Stimulated activated CD4-positive, alpha-beta T cell treated with anti-CD3 and anti-CD28 coated beads, TNF-alpha, amount 100 ng/mL, for 1 hour (primary cell): ENCODE measurements at places on chromosomes 6 and 20.

GRCh38 chr6:26199773-26200764 is 112.8 kb downstream of the HFE start:
- DNase-seq, result no peak

GRCh38 chr20:9082741-9083140 is 13.9 kb downstream of the PLCB4 start:
- no peak for DNase-seq

DNA sequence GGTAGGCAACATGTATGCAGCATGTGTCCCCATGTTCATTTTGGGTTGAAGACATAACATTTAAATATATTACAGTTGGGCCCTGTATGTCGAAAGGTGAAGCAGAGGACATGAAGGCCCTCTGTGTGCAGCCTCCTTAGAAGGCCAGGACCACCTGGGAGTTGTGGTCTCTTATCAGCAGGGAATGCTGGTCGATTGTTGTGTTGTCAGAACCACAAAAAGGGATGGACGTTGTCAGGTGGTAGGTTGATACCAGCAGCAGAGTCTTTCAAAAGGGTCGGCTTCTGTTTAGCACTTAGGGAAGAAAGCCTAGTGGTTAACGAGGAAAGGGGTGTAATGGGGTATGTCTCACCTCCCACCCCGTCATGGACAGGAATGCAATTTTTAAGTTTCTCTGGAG is 67.3 kb upstream of the SLC22A1 start:
- no peak for DNase-seq

- DNase-seq, result no peak
These were observed 428.7 kb upstream of the SOX4 start for GRCh38 chr6:21164768-21165326.

DNA sequence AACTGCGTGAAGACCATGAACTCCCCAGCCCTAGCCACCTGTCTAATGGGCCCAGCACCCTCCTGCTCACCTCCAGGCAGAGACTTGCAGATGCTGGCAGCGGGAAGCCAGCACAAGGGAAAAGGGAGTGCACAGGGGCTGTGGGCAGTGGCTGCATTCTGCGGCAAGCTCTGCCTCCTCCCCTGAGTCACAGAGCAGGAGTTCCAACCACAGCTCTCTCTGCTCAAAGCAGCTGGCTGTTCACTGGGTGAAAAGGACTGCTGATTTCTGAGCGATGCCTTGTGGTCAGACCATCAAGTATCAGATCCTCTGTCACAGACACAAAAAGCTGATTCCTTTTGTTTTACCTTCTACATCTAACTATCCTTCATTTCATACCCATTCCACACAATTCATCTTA is 10.5 kb downstream of the NKX2-2 start:
- no peak for DNase-seq

DNA sequence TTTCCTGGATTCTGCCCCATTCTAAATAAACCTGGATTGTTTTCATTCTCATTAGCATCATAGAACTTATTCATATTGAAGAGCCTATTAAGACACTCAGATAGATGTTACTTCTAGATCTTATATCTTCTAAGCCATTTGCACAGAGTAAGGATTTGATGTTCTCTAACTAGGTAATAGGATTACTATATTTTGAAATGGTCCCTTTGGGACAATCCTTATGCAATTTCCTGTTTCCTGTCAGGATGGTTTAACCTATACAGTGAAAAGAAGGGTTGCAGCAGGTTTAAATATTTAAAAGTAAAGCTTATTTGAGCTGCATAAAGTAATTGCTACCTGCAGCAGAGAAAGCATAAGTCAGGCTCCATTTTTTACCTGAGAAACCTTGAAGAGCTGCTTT is 860.1 kb downstream of the TFAP2A start:
- DNase-seq, result no peak

GRCh38 chr6:123953920-123954319 is 150.3 kb downstream of the NKAIN2 start:
- no peak for DNase-seq

DNA sequence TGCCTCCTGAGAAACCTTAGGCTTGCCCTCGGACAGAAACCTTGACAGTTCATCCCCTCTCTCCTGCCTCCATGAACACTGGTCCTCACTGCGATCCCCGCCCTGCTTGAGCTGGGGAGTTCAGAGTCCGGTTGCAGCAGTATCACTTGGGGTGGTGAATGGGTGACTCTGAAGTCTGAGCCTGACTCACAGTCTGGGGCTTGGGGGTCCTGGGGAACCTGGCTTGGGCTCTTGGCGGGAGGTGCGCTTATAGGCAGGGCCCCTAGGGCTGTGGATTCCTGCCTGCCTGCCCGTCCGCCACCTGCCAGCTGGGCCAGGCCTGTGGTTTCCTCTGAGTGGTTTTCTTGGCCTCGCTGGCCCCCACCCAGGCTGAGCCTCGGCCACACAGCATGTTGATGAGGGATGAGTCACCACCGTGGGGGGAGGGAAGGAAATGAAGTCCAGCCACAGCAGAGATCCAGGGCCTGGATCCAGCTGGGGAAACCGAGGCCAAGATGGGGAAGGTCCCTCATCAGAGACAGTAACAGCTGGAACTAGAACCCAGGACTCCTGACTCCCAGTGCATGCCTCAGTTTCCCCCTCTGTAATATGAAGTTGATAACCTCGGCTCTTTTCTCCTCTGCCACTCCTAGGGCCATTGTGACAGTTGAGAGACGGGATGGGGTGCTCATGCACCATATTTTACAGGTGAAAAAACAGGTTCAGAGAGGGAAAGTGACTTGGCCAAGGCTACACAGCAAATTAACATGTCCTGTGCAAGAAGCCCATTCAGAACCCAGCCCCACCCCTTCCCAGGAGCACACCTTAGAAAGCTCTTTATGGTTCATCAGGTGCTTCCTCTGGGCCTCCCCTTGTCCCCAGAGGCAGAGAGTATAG is 9.2 kb downstream of the FOXS1 start:
- no peak for DNase-seq

- no peak for DNase-seq
These were observed 30.2 kb downstream of the BAK1 start for GRCh38 chr6:33549896-33550295.

DNA sequence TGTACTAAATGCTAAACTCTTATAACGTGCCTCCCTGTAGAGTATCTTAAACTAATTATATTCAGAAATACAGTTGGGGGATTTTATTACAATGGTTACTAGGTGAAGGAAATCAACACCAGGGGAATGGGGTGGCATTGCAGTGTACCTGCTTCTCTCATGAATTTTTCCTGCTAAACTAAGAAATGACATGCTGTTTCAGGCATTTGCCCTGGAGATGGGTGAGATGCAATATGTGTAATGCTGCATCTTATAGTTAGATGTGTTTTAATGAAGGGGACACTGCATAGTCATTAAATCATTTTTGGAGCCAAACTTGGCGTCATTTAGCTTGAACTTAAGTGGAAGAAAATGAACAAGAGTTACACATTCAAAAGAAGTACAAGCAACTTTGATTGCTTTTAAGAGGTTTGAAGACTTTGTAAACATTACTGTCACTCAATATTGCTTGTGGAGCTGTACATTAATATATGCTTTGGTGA is 4.3 kb downstream of the EYA4 start:
- no peak for DNase-seq

DNA sequence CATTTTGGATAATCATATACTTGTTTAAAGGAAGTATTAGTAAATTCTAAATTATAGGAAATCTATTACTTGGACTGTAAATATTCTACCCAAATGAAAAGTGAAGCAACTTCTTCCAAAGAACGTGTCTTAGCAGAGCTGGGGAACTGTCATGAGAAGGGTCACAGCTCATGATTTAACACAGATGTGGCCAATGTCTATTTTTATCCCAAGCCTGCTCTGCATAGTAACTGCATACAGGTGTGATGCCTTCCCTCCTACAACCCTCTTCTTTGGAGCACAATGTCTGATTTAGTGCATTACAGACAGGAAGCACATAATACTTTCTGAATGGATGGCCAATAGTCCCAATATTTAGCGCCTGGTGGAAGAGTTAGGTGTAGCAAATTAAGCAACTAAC is 138.7 kb upstream of the THEMIS start:
- DNase-seq, result no peak

DNA sequence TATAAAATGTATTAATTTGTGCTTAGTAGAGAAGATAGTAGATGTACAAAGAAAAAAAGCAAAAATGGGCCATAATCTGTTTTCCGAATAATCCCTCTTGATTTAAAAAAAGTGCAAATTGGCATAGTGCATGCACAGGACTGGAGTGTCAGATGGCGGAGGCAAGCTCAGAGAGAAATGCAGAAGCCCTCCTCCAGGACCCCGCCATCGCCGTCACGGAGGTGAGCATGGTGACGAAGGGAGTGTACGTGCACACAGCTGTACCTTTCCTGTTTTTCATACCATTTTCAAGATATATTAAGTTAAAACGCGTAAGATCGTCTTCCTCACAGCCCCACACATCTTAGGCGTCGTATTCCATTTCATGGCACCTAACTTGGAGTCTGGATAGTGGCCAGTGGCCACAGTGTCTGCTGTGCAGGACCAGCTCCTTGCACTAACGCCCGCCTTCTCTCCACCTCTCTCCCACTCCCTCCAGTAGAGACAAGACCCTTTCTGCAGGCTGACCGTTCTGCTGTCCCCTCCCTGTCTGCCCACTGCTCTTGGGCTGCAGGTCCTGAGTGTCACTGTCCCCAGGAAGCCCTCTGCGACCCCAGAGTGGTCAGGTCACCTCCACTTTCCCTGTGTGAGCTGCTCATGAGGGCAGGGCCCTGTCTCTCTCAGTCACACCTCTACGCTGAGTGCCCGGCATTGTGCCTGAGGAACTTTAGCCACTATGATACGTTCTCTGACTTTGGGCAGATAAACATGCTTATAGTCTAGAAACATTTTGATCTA is 9.8 kb downstream of the DUSP22 start:
- no peak for DNase-seq

DNA sequence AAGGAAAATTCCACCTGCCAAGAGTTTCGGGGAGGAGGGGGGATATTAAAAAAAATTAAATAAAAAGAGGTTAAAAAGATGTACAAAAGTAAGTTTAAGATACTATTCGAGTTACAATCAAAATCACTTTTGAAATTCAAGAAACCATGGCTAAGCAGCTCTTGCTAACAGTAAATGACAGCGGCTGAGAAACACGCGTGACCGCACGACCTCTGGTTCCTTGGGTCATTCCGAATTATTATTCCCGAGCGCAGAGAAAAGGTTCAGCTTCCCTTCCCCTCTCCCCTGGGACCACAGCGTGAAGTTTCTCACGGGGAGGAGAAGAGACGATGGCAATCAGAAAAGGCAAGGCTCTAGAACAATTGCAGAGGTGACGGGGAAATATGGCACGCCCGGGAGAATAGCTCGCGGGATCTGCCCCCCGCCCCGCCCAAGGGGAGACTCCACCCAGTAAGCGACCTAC is 496 bp downstream of the TMEM242 start:
- DNase-seq, result no peak

- no peak for DNase-seq
These were observed 134.6 kb upstream of the CCN2 start for GRCh38 chr6:132085731-132086130.

DNA sequence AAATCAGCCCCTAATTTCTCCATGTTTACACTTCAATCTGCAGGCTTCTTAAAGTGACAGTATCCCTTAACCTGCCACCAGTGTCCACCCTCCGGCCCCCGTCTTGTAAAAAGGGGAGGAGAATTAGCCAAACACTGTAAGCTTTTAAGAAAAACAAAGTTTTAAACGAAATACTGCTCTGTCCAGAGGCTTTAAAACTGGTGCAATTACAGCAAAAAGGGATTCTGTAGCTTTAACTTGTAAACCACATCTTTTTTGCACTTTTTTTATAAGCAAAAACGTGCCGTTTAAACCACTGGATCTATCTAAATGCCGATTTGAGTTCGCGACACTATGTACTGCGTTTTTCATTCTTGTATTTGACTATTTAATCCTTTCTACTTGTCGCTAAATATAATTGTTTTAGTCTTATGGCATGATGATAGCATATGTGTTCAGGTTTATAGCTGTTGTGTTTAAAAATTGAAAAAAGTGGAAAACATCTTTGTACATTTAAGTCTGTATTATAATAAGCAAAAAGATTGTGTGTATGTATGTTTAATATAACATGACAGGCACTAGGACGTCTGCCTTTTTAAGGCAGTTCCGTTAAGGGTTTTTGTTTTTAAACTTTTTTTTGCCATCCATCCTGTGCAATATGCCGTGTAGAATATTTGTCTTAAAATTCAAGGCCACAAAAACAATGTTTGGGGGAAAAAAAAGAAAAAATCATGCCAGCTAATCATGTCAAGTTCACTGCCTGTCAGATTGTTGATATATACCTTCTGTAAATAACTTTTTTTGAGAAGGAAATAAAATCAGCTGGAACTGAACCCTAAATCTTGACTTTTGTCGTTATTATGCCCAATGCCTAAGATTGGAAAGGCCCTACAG is 4.5 kb downstream of the SOX4 start:
- no peak for DNase-seq

- DNase-seq, result no peak
These were observed 159.6 kb downstream of the TRIM27 start for GRCh38 chr6:28764014-28764723.

DNA sequence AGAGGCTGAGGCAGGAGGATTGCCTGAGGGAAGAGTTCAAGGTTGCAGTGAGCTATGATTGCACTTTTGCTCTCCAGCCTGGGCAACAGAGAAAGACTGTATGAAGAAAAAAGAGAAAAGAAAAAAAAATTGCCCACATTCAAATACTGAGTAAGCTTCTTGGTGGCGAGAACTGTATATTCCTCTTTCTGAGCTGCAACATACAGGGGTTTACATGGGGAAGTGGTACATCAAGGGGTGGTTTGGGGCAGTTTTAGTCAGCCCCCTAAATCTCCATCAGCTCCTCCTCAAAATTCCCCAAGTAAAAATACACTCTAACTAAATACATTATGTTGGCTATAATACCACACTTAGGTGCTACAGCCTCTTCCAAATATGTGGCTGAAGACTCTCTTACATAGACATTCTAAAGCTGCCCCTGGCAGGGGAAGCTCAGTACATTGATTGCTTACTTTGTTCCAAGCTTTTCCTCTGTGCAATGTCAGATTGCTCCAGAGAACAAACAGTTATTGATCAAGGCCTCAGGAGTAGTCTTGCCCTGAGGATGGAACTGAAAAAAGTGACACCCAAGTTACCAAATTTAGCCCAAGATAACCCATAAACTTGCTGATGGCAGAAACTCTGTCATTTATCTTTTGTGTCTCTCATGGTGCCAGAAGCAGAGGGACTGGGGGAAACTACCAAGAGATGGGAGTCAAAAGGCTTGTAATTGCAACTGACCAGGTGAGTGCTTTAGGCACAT is 107.4 kb upstream of the RIPOR2 start:
- no peak for DNase-seq

- no peak for DNase-seq
These were observed 156.0 kb downstream of the CEBPB start for GRCh38 chr20:50346374-50347283.

GRCh38 chr6:134123666-134124208 is 71.3 kb upstream of the SLC2A12 start:
- DNase-seq, result no peak

GRCh38 chr20:17693444-17694001 is 6.2 kb upstream of the BANF2 start:
- no peak for DNase-seq

GRCh38 chr6:814378-815347 is 121.7 kb upstream of the EXOC2 start:
- DNase-seq, result no peak

GRCh38 chr20:8175741-8176675 is 43.9 kb downstream of the PLCB1 start:
- DNase-seq, result no peak
